ENCODE measurements at places on chromosomes 1 and 21.

GRCh38 chr1:160363951-160364735 lies 2.7 kb upstream of the NHLH1 start:
- DNase-seq, result no peak

DNA sequence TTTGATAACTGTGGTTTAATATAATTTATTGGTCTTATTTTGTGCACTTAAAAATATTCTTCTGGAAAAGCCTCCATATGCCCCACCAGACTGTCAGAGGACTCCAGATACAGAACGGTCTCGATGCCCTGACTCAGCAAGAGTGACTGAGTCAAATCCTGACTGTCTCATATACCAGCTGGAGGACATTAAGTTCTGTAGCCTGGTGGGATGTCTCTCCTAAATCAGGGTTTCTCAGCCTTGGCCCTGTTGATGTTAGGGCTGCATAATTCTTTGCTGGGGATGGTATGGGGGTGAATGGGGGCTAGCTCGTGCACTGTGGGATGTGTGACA lies 67.7 kb upstream of the TLR5 start:
- no peak for DNase-seq

DNA sequence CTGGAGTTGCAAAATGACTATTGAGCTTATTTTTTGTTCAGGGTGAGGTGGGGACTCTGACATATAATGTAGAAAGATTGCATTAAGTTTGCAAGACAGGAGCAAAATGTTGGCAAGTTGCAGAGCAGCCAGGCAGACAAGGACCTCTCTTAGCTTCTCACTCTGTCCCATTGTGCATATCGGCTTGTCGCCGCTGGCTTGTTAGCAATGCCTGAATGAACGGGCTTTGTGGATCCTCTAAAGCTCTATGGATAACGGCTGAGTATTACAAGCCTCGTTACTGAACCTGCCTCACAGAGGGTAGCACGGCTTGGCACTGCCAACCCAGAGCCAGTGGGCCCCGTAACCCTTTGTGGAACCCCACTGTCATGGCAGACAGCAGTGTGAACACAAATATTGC lies 68.4 kb downstream of the TNR start:
- DNase-seq, result no peak

- no peak for DNase-seq
Observed at GRCh38 chr1:229368347-229368746, 25.5 kb upstream of the CCSAP start.

GRCh38 chr1:54016343-54017282 lies 1.4 kb downstream of the LDLRAD1 start:
- DNase-seq, result no peak

- no peak for DNase-seq
Observed at GRCh38 chr1:204463125-204464060, 31.2 kb downstream of the PIK3C2B start.

GRCh38 chr1:222877854-222878253 lies 63.0 kb downstream of the DISP1 start:
- DNase-seq, result no peak

DNA sequence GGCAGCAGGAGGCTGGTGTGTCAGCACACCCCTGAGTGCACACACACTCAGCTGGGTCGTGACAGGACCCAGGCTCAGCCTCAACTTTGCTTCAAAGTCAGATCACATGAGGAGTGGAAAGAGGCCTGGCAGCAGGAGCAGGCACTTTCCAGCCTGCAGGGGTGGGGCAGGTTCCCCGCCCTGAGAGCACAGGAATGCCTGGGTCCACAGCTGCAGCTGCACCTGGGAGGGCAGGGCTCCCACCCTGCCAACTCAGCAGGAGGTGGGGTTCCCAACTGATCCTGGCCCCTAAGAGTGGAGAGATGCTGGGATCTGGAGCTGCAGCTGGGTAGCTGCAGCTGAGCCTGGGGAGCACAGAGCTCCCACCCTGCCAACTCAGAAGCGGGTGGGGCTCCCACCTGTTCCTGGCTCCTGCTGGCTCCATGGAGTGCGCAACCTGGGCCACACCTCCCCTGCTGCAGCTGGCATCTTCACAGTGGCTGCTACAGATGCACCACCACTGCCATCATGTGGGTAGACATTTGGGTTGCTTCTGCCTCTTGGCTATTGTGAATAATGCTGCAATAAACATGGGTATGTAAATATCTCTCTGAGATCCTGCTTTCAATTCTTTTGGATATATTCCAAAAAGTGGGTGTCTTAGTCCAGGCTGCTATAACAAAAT lies 415.4 kb downstream of the TTLL7 start:
- DNase-seq, result peak; percentile 8

DNA sequence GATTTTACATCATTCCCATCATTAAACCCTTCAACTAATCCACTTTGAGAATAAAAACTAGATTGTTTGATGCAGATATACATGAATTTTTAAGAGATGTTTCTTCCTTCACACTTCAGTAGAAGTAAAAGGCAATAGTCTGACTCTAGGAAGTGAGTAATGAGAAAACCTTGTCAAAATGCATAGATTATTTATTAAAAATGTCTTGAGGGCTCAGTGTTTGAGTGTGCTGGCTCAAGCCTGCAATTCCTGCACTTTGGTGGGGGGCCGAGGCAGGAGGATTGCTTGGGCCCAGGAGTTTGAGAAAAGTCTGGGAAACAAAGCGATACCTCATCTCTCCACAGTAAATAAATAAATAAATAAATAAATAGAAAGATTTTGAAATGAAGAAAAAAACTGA lies 177.1 kb downstream of the NEGR1 start:
- DNase-seq, result no peak

GRCh38 chr21:14477841-14478240 lies 68.3 kb downstream of the SAMSN1 start:
- no peak for DNase-seq

DNA sequence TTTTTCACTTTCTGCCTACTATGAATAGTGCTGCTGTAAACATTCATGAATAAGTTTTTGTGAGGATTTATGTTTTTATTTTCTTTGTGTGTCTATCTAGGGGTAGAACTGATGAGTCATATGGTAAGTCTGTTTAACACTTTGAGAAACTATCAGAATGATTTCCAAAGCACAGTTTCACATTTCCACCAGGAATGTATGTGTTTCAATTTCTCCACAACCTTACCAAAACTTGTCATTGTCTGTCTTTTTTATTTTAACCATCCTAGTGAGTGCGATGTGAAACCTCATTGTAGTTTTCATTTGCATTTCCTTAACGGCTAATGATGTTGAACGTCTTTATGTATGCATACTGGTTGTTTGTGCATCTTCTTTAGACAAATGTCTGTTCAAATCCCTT lies 23.5 kb downstream of the RNASEL start:
- DNase-seq, result no peak

Data from activated CD4-positive, alpha-beta T cell treated with anti-CD3 and anti-CD28 coated beads, Interleukin-2, amount 50 U/mL, for 24 hours (primary cell).